Sciatic nerve (tissue), 2 donors: ENCODE measurements at places on chromosomes 3 and 15. TPM values are rescaled to one million over a fixed set of nuclear protein-coding genes. Genes with fewer than 3 reads are reported as not detected.
A peak's percentile ranks its signal among the peaks of the same experiment; 100 is the strongest.

DPPA2 gene
- total RNA-seq, result not detected

GRCh38 chr3:119630128-119630879 lies 30.1 kb downstream of the POPDC2 start:
- no peak for DNase-seq

SOX14 gene
- total RNA-seq, result not detected

- DNase-seq, result no peak
Measured at GRCh38 chr15:76953913-76954312, 22.4 kb downstream of the RCN2 start.

- no peak for DNase-seq
Measured at GRCh38 chr3:15315003-15315402, 17.4 kb downstream of the SH3BP5 start.

GRCh38 chr3:49019941-49020329 lies 1.6 kb upstream of the DALRD3 start:
- DNase-seq, result no peak

DNA sequence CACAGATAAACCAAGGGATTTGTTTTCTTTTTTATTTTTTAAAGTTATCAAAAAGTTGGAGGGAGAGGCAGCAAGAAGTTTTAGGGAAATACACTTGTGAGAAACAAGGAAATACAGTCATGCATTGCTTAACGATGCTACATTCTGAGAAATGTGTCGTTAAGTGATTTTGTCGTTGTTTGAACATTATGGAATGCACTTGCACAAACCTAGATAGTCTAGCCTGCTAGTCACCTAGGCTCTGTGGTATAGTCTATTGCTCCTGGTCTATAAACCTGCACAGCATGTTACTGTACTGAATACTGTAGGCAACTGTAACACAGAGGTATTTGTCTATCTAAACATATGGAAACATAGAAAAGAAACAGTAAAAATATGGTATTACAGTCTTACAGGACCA lies 2.0 kb upstream of the NFKBIZ start:
- no peak for DNase-seq

CCR9 gene
- 0.31 TPM for total RNA-seq

MYL3 gene
- total RNA-seq, result 3.3 TPM

- DNase-seq, result no peak
Measured at GRCh38 chr15:77737238-77738037, 104.7 kb upstream of the LINGO1 start.

MAP2K5 gene
- 25.2 TPM for total RNA-seq

ITPKA gene
- not detected for total RNA-seq

CCR1 gene
- total RNA-seq, result 16.5 TPM

GRCh38 chr3:174340624-174341587 lies 518.2 kb upstream of the NAALADL2 start:
- DNase-seq, result no peak

- DNase-seq, result no peak
Measured at GRCh38 chr3:192249516-192249915, 477.8 kb downstream of the FGF12 start.

GRCh38 chr3:59879031-59879581 lies 829.3 kb upstream of the CFAP20DC start:
- no peak for DNase-seq

- DNase-seq, result no peak
Measured at GRCh38 chr3:102233881-102234280, 200.9 kb upstream of the ZPLD1 start.

B3GNT5 gene
- 30.3 TPM for total RNA-seq

DNA sequence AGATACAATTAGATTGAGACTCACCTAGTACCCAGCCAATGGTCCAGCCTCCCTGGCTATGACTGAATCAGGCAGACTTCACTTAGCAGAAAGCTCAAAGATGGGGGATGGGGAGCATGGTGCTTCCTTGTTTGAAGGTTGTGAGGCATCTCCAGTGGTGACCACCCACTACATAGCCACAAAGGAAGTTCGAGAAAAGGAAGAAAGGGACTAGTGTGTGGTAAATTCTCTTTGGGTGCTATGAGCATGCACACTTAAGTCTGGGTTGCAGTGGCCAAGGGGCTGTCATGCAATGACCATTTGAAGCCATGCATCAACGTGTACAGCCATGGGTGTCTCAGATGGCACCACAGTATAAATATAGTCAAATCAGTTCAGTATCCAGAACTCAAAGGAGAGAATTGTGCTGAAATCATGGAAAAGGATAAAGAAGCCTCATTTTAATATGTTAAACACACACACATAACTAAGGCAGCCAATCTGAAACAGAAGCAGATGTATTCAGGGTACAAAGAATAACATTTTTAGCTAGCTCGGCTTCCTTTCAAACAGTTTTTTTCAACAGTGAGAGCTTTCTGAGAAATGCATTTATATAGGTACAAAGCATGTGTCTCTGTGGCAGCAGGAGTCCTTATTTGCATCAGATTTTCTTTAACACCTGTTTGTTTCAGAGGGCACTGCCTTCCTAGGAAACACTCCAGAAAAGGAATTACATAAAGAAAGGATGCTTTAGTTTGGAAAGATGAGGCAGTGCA lies 275.5 kb downstream of the GAP43 start:
- no peak for DNase-seq

MINDY2 gene
- total RNA-seq, result 61.6 TPM

DNA sequence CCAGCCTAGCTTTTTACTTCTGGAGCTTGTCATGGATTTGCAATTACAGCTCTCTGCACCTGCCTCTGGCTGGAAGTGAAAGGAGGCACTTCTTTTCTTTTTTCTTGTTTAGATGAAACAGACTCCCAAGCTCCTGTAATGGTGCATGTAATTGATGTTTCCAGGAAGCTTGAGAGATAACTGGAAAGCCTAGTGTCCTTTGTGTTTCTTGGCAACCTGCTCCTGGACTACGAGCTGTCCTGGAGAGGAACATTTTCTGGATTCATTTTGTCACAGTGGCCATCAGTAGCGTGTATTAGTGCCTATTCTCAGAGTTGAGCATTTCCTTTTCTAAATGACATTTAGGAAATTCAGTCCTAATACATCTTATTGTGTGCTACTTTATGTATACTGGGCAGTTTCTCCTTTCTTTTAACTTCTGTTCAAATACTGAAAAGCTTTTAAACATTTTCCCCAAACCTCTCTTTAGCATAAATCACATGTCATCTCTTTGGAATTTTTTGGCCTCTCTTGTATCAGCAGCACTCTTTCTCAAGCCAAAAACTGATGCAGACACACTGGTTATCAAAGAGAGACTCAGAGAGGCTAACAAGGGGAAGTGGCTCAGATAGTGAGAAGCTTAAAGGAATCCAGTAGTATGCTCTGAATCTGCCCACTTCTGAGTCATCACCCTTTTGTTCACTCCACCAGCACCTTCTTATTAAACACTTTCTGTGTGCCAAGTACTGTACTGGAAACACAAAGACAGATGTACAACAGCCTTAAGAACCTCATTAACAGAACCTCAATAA lies 62.6 kb upstream of the SLC2A2 start:
- no peak for DNase-seq

GRCh38 chr15:80159811-80160569 lies 7.2 kb downstream of the FAH start:
- no peak for DNase-seq

DNA sequence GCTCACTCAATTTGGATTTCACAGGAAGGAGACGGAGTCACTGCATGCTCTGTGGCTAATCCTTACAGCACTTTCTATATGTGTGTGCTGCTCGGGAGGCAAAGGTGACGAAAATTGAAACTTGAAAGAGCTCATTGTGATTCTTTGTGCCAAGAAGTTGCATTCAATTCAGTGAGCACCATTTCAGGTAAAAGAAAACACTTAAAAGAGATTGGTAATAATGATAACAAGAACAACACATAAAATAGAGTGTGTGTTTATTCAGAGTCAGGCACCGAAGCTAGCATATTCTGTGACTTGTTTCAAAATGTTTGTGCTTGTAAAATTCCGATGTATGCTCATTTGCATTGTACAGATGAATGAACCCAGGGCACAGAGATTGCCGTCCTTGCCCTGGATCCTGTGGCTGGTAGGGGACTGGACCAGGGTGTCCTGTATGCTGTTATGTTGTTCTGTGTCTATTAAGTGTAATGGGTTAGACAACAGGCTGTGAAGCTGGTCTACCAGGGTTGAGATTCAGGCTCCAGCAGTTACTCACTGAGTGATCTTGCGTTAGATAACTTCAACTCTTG lies 193.3 kb upstream of the PROK2 start:
- no peak for DNase-seq

DNA sequence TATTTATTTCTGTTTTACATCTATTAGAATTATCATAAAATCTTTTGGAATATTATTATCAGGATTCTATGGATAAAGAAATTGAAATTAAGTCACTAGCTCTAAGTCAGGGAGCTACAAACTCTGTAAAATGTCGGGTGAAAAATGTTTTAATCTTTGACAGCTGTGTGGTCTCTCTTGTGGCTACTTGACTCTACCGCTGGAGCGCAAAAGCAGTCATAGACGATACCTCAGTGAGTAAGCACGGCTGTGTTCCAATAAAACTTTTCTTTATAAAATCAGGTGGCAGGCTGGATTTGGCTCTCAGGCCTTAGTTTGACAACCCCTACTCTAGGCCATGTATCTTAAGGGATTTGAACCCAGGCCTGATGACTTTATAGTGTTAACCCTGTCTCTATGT lies 88.5 kb upstream of the PFN2 start:
- no peak for DNase-seq

GRCh38 chr3:126552688-126553283 lies 5.9 kb downstream of the C3orf22 start:
- DNase-seq, result peak; percentile 52

- no peak for DNase-seq
Measured at GRCh38 chr15:74789171-74789631, 7.3 kb downstream of the CSK start.

- no peak for DNase-seq
Measured at GRCh38 chr3:169457807-169458697, 205.5 kb downstream of the MECOM start.

GRCh38 chr3:183381179-183381578 lies 47.2 kb downstream of the MCF2L2 start:
- DNase-seq, result no peak

TM2D3 gene
- 57.2 TPM for total RNA-seq

DNA sequence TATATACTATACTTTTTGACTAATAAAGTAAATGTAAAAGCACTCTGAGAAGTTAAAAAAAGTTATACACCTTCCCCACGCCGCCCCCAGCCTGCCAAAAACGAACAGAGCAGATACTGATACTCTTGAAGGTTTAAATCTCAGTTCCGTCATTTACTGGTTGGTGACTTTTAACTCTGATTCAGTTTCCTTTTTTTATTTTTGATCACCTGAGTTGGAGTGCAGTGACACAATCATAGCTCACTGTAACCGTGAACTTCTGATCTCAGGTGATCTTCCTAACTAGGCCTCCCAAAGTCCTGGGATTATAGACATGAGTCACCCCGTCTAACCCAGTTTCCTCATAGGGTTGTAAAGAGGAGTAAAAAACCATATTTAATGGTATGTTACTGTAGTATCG lies 3.3 kb upstream of the TIPIN start:
- no peak for DNase-seq

- no peak for DNase-seq
Measured at GRCh38 chr3:28859897-28860296, 421.0 kb upstream of the RBMS3 start.

ARPC4 gene
- 117 TPM for total RNA-seq

GRCh38 chr15:95368191-95368590 lies 962.3 kb upstream of the NR2F2 start:
- no peak for DNase-seq

RYK gene
- total RNA-seq, result 60.9 TPM

IL5RA gene
- total RNA-seq, result 0.49 TPM

GRCh38 chr15:28154283-28154682 lies 55.2 kb upstream of the OCA2 start:
- DNase-seq, result no peak

DNA sequence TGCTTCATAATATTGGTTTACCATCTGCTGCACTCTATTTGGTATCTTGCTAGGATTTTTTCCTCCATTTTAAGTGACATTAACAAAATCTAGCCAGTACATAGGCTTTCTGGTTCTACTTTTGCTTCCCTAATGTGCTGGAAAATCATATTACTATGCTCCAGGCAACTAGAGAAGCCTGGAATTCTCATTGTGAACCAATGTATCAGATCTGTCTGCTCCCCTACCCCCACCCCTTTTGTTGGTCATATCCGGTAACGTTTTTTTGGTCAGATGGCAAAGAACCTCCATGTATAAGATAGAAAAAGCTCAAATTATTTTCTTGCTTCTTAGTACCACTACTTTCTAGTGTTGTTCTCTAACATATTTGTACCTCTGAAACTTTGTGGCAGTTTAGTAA lies 17.1 kb downstream of the MAP2K5 start:
- no peak for DNase-seq

DNA sequence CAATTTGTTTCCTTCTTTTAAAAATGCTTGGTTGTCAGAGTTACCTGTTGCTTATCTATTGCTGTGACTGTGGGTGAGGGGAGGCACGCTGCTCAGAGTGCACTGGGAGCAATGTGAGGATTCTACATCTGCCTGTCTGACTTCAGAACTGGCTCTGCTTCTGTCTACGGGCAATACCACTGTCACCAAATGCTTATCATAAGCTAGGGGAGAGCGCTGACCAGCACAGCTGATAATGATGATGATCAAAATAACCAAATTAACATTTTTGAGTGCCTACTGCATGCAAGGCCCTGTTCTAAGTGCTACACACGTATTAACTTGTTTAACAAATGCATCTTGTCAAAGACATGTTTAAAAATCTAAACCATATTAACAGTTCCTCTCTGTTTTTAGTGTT lies 79.2 kb upstream of the TPRG1 start:
- no peak for DNase-seq

WDR72 gene
- total RNA-seq, result not detected

ACOX2 gene
- 31.0 TPM for total RNA-seq

GRCh38 chr3:67361323-67361722 lies 293.1 kb downstream of the SUCLG2 start:
- no peak for DNase-seq

NMNAT3 gene
- total RNA-seq, result 8.6 TPM

TGM4 gene
- not detected for total RNA-seq

DENND4A gene
- 46.5 TPM for total RNA-seq
